ENCODE measurements at places on chromosomes 13 and 19.
A peak's percentile ranks its signal among the peaks of the same experiment; 100 is the strongest.

- DNase-seq: peak; percentile 54
These were observed 2859.1 kb downstream of the PCDH9 start for GRCh38 chr13:64371045-64371444.

DNA sequence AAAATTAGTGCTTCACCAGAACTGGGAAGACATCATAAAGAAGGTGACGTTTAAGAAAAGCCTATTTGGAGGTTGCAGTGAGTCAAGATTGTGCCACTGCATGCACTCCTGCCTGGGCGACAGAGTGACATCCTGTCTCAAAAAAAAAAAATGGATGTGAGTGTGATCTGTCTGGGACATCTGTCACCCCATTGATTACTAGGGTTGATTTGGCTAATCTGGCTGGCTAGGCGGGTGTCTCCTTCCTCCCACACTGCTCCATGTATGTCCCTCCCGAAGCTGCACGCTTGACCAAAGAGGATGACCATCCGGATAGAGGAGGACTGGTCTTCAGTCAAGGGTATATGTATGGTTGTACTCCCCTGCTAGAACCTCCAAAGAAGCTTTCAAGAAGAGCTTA is 2.6 kb downstream of the GTF2F2 start:
- DNase-seq: no peak

GRCh38 chr13:77333594-77333993 is 6.7 kb upstream of the MYCBP2 start:
- no peak for DNase-seq

GRCh38 chr13:49113526-49114286 is 106.4 kb upstream of the MLNR start:
- DNase-seq: no peak

- no peak for DNase-seq
These were observed 76.1 kb downstream of the KL start for GRCh38 chr13:33092073-33092987.

DNA sequence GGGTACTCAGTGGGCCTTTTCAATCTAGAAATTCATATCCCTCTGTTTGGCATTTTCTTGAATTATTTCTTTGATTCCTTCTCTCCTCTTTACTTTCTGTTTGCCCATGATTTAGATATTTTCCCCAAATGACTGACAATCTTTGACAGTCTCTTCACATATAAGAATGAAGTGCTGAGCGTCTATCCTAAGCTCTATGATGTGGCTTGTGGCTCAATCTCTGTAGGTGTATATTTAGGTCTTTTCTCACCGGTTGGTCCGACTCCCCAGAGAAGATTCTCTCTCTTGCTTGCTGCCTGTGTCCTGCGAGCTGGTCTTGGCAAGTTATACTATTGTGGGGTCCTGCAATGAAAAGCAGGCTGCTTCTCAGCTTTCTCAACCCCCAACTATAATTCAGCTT is 29.0 kb downstream of the FLT3 start:
- no peak for DNase-seq

DNA sequence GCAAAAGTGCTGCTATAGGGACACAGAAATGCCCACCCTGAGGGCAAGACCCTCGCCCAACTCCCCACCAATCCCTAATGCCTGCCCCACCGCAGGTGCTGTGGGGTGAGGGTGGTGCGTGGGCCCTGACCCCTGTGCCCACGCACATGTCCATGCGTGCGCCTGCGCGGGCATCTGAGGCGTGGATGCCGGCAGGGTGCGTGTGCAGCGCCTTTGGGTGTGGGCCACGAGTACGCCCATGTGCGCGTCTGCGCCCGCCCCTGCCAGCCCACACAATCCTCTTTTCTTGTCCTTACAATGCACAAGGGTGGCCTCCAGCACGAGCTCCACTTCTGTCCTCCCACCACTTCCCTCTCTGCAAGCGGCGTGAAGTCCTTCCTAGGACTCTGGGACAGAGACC is 14.3 kb downstream of the FUT6 start:
- no peak for DNase-seq

GRCh38 chr19:34639491-34640085 is 37.4 kb downstream of the SCGB2B2 start:
- DNase-seq: peak; percentile 14

DNA sequence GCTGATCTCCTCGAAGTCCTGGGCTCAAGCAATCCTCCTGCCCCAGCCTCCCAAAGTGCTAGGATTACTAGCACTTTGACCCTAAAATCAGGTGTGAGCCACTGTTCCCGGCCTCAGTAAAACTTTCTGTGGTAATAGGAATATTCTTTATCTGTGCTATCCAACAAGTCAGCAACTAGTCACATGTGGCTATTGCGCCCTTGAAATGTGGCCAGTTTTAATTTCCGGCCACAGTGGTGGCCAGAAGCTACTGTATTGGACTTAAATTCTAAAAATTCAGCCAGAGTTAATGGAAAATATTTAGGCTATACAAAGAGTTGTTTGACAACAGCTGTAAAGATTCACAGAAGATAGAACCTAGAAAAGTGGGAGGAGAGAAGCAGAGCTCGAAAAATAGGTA is 30.0 kb downstream of the KEAP1 start:
- DNase-seq: no peak

DNA sequence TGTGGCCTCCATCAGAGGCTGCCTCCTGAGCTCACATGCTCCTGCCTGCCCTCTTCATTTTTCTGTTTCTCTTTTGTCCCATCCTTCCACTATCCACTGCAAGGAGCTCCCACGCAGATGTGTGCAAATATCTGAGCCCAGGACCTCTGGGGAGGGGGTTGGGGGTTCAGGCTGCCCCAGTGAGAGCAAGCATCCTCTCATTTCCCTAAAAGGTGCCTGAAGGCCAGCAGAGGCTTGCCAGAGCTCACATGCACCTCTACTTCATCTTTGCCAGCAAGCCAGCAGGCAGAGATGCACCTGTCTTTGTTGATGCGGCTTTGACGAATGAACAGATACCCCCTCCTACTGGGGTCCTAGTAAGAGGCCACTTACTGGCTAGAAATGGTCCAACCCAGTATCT is 128.8 kb downstream of the FGF9 start:
- no peak for DNase-seq

DNA sequence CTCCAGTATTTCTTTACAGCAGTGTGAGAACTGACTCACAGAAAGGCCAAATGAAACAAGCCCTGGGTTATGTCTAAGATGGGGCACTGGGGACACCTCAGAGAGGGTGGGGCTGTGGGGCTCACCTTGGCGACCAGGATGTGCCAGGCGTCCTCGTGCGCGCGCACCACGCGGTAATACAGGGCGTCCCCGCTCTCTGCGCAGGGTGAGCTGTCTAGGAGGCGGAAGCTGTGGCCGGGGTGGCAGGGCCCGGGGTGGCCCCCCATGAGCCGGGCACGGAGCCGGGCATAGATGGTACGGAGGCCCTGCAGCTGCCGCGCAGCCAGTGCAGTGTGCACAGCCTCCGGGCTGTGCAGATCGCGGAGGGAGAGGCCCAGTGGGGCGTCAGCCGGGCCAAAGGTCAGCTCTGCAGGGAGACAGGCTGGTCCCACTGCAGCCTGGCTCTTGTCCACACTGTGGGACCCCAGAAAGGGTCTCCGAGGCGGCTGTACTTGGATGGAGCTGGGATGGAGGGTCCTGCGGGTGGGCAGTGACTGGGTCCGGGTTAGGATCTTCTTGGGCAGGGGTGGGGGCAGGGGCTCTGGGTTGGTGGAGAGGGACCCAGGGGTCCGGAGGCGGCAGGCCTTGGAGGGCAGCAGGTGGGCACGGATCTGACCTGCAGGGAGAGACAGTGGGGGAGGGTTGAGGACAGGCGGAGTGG is 3.4 kb downstream of the PEAK3 start:
- DNase-seq: no peak

DNA sequence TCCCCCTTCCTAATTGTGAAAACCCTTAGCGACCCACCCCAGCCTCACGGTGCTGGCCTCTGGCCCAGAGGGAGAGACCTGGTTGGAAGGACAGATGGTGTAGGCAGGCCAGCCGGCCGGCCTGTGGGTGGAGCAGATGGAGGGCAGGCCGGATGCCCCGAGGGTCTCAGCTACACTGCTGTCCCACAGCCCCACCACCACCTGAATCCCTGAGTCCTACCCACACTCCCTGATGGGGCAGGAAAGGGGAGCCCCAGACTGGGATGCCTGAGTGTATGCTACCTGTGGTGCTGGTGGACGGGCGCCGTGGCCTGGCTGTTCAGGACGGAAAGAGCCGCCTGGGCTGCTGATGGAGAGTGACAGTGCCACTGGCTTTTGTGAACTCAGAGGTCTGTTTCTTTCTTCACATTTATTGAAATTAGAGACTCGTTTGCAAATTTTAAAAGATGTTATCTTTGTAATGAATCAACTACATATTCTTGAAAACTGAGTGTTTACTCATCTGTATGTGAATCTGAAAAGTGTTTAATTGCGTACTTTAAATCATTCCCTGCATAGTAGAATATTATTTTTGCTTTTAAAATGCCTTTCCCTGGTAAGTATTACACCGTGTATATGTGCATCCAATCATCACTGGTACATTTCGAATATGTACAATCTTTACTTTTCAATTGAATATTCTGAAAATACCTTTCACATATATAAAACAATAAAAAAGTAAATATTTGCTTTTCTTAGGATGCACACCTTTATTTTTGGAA is 35.7 kb downstream of the TFDP1 start:
- no peak for DNase-seq

DNA sequence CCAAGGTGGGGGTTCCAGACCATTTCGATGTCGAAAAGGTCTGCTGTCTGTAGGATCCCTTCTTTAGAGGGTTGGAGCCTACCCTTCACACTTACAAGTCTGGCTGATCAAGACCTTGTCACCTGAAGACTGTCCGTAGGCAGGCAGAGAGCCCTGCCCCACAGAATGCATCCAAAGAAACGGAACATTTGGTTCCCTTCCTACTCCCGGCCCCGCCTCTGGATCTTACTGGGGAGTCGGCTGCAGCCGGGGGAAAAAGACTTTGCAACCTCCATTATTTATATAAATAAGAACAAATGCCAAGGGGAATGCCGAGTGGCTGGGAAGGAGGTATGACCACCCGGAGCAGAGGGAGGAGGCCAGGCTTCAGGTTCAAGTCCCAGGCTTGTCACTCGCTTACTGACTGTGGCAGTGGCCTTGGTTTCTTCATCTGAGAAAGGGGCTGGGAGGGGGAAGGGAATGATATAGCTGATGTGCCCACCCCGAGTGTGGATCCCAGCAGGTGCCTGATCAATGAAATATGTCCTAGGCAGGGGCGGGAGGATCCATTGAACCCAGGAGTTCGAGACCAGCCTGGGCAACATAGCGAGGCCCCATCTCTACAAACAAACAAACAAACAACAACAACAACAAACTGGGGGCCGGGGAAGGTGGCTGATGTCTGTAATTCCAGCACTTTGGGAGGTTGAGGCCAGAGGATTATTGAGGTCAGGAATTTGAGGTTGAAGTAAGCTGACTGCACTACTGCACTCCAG is 48.7 kb downstream of the RFX2 start:
- DNase-seq: no peak

DNA sequence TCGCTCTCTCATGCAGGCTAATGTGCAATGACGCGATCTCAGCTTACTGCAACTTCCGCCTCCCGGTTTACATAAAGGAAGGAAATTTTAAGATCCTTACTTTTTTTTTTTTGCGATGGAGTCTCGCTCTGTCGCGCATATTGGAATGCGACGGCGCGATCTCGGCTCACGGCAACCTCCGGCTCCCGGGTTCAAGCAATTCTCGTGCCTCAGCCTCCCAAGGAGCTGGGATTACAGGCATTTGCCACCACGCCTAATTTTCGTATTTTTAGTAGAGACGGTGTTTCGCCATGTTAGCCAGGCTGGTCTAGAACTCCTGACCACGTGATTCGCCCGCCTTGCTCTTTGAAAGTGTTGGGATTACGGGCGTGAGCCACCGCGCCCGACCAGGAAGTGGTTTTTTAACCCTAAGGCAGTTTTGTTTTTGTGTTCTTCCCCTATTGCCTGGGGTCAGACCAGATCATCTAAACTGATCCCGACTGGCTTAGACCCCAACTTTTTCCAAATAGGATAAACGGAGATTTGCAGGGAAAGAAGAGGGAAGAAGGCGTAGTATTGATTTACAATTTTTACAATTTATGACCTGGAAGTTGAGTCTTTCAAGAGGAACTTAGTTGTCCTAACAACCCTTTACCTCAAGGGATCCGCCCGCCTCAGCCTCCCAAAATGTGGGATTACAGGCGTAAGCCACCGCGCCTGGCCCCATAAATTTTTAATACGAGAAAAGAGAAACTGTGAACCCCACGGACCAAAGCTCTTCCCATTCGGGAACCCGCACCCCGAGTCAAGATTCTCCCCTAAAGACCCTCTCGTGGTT is 142.0 kb downstream of the ZNF737 start:
- no peak for DNase-seq

DNA sequence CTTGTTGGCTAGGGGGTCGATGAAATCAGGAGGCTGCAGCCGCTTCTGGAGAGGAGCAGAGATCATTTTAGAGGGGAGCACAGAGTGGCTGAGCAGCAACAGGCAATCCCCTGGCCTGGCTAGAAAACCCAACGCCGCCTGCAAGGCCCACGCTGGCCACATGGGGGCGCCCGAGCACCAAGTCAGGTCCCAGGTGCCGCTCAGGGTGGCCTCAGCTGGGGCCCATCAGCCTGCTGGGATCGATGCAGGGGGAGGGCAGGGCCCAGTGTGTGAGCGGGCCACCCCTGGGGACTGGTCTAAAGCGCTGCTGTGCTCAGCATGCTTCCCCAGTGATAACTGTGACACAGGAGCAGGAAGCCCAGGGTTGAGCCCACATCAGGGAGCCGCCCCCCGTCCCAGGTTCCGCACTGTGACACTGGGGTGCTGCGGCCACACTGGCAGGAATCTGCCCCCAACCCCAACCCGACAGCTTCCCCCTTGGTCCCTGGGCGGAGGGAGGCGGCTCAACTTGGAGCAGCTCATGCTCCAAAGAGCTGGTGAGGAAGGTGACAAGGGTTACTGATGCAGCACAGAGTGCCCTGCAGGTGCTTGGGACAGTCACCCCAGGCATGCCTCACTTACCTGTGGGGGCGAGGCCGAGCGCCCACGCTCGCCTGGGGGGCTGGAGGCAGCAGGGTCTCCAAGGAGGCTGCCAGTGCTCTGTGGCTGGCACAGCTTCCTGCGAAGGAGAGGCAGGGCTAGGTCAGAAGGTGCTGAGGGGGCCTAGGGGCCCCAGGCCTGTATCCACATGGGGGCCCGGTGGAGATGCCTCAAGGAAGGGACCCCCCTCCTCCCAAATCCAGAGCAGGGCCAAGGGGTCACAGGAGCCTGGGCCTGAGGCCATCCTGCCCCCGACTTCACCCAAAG is 13.3 kb upstream of the ISYNA1 start:
- peak; percentile 78 for DNase-seq

DNA sequence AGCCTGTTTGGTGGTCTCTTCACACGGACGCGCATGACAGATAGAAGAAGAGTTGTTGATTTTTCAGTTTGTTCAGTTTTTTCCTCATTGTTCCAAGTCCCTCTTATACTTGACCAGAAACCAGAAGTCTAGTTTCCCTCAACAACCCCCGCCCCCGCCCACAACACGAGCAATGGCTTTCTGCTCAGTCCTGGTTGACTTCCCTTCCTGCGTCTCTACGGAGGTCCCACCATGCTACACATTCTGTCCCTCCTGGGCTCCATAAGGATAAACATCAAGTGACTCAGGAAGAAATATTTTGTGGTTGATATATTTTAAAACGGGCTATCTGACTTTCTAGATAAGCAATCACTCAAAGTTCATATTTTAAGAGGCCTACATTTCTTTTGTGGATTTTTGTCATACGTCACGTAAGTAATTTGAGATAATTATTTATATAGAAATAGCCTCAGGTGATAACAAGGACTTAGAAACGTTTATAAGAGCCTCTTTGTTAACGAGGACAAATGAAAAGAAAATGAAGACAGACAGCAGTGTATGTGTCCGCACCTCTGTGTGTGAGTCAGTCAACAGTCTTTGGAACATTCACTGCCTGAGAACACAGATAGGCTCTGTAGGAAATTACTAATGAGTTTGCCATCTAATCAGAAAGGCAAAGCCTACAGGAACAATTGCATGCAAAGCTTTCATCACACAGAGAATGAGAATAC is 214.4 kb downstream of the RAP2A start:
- no peak for DNase-seq

GRCh38 chr19:16957855-16958254 is 68.8 kb downstream of the CPAMD8 start:
- DNase-seq: no peak

Measured in MG63 (cell line).